ENCODE measurements at places on chromosomes 13 and 19. TPM values are rescaled to one million over a fixed set of nuclear protein-coding genes. Genes with fewer than 3 reads are reported as not detected.

CCL25 gene
- total RNA-seq, result not detected

PVR gene
- total RNA-seq, result 19.1 TPM

IGFL3 gene
- total RNA-seq, result not detected

KLK3 gene
- not detected for total RNA-seq

MCEMP1 gene
- total RNA-seq, result not detected

ZNF677 gene
- total RNA-seq, result 0.91 TPM

RFPL4AL1 gene
- not detected for total RNA-seq

LAIR1 gene
- total RNA-seq, result 7.7 TPM

DNA sequence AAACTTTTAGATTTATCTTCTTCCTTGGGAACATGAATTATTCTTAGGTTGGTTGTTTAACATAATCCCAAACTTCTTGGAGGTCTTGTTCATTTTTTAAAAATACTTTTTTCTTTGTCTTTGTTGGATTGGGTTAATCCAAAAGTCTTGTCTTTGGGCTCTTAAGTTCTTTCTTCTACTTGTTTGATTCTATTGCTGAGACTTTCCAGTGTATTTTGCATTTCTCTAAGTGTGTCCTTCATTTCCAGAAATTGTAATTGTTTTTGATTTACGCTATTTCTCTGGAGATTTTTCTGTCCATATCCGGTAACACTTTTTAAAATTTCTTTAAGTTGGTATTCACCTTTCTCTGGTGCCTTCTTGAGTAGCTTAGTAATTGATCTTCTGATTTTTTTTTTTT lies 9.8 kb upstream of the KLK15 start:
- DNase-seq, result no peak

GRCh38 chr13:110483386-110483968 lies 78.0 kb downstream of the RAB20 start:
- DNase-seq, result no peak

- no peak for DNase-seq
These were observed 173.0 kb upstream of the IPO5 start for GRCh38 chr13:97780486-97780885.

DNA sequence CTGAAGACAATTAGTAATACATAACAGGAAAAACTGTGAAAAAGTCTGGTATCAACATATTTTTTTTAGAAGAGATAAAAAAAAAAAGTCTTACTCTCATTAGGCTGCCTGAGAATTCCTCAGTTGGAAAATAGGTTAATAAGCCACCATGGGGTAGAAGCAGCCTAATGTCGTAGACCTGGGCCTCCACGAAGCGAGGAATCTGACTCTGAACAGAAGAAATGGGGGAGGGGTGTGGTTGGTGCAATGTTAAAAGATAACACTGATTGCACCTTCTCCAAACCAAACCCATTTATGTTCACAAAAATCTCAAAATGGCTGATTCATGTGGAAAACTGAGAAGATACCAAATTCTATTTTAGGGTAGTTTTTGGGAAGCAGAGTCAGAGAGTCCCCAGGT lies 62.4 kb downstream of the MPHOSPH8 start:
- DNase-seq, result no peak

DNA sequence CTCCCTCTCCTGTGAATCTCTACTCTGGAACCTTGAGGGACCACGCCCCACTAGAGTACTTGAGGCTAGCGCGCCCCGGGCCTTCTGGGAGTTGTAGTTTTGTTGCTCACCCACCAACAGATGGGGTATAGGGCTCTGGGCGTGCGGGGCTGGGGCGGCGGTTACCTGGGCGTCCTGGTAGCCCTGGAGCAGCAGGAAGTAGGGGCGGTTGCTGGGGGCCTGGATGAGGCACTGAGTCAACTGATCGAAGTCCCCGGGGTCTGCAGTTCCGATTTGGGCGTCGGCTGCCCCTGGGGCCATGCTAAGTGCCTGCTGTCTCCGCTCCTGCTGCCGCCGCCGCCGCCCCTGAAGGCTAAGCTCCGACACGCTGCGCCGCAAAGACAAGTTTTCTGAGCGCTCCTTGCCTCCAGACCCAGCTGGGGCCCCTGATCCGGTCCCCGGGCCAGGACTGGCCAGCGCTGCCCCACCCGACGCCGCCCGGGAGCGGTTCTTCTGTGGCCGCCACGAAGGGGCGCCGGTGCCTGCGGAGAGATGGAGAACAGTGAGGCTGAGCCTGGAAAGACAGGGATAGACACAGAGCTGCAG lies 5.3 kb downstream of the RASIP1 start:
- no peak for DNase-seq

- DNase-seq, result peak; percentile 82
These were observed 97.7 kb upstream of the DOCK9 start for GRCh38 chr13:99075268-99076191.

DNA sequence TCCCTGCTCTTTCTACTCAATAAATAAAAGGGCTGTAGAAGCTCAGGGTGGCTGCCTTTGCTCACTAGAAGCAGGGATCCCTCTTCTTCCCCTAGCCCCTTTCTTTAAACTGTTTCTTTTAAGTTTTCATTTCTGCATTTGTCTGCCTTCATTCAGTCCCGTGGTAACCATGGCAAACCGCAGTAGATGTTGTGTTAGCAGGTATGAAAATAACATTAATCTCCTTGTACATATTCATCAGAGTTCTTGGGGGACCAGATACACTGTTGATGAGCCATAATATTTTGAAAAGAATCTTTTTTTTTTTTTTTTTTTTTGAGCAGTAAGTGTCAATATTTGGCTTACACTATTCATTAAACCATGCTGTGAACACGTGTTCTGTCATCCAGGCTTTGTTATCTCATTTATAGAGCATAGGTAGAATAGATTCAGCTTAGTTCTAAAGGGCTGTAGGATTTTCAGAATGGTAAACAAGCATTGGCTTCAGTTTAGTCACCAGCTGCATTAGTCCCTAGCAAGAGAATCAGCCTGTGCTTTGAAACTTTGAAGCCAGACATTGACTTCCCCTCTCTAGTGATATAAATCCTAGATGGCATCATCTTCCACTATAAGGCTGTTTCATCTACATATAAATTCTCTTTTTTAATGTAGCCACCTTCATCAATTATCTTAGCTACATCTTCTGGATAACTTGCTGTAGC lies 59.4 kb upstream of the SPRY2 start:
- DNase-seq, result no peak

DNA sequence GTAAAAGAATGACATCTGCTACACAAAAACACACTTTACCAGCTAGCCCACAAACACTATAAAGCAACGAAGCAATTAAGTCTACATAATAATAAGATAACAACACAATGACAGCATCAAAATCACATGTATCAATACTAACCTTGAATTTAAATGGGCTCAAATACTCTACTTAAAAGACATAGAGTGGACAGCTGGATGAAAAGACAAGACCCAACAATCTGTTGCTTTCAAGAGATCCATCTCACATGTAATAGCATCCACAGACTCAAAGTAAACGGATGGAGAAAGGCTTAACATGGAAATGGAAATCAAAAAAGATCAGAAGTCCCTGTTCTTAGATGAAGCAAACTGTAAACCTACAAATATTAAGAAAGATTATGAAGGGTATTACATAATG lies 2175.9 kb downstream of the PCDH9 start:
- DNase-seq, result no peak

- no peak for DNase-seq
These were observed 687.8 kb downstream of the EFNB2 start for GRCh38 chr13:105847527-105848291.

GRCh38 chr13:38662362-38662761 lies 24.5 kb upstream of the FREM2 start:
- DNase-seq, result no peak

DNA sequence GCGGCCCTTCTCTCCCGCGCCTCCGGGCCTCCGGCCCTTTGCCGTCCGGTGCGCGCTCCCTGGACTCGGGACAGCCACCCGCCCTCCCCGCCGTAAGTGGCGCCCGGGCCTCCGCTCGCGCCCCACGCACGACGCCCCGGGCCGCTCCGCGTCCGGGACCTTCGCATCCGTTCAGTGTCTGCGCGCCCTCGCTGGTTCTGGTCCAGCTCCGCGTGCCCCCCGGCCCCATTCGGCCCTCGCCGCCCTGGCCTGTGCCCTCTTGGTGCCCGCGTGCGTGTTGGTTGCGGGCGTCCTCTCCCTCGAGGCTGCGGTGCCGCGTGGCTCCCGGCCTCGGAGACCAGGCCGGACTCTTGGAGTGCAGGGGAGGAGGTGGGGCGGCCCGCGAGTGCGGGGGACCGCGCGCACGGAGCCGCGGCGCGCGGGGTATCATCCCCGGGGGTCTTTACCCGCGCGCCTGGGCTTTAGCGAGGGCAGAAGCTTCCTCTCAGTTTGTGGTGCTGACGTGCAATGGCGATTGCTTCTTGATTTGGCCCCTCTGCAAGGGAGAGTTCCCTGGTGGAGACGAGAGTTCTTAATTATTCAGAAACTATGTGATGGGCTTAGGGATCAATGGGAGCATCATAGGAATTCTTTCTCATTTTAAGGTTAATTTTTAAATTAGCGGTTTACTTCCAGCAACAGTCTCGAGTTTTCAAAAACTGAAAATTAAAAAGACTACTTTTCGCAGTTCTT lies 757 bp downstream of the WASF3 start:
- no peak for DNase-seq

GRCh38 chr19:7478843-7479227 lies 10.0 kb downstream of the PEX11G start:
- DNase-seq, result no peak

- DNase-seq, result no peak
These were observed 1.3 kb upstream of the TICAM1 start for GRCh38 chr19:4832776-4833175.

DNA sequence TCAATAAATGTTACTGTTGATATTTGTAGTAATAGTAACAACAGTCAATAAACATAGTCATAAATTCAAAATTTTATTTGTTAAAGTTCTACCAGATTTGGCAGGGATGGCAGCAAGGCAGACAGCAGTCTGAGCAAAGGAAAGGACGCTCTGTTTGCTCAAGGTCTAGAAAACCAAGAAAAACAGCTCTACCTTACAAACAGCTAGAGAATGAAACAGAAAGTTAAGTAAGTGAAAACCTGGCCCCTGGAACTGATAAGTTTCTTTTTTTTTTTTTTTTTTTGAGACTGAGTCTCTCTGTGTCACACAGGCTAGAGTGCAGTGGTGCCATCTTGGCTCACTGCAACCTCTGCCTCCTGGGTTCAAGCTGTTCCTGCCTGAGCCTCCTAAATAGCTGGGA lies 27.9 kb downstream of the ENOX1 start:
- DNase-seq, result no peak

DNA sequence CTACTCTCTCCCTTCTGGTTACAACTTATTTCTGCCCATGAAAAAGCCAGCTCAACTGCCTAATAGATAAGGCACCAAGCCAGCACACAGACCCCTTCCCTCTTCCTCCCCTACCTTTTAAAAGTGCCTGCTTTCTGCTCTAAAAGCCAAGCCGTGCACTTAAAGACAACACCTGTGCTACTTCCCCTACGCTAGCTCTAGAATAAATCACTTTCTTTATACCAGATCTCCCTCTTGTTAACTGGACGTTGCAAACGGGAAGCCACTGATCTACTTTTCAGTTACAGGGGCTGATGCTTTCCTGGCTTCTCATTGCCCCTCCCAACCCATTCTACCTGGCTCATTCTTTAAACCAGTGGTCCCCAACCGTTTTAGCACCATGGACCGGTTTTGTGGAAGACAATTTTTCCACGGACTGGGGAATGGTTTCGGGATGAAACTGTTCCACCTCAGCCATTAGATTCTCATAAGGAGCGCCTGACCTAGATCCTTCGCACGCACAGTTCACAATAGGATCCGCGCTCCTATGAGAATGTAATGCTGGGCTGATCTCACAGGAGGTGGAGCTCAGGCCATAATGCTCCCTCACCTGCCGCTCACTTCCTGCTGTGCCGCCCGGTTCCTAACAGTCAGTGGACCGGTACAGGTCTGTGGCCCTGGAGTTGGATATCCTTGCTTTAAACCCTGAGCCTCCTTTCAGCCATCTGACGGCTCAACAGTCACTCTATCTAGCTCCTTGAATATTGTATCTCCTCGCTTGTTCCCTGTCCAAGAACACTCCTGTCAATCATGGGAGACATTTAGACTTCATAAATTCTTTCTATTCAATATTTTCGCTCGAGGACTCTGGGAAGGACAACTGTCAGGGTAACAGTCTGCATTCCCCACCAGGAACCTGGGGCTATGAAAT lies 841 bp upstream of the ZNF223 start:
- DNase-seq, result peak; percentile 59

GRCh38 chr19:50320596-50320995 lies 8.6 kb downstream of the KCNC3 start:
- DNase-seq, result no peak

DNA sequence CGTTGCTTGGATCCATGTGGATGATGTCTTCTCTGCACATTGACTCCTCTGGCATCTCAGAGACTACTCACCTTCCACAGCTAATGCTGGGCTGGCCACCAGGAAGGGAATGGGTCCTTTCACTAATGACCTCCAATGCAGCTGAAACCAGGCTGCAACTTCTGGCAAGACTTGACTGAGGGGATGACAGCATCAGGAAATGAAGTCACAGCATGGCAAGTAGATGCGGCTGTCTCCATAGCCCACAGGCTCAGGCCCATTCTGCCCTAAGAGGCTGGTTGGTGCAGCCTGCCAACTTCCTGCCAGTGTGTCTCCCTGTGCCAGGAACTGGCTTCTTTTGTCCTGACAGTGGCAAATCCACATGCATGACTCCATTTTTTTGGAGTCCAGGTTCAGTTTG lies 467.3 kb downstream of the TSHZ3 start:
- DNase-seq, result no peak

- DNase-seq, result no peak
These were observed 9.5 kb downstream of the RINL start for GRCh38 chr19:38868551-38868950.

GRCh38 chr19:49210108-49210900 lies 52.7 kb downstream of the TRPM4 start:
- peak; percentile 83 for DNase-seq

Data from activated CD4-positive, alpha-beta T cell treated with anti-CD3 and anti-CD28 coated beads, Interleukin-2, amount 10 ng/mL, durations not matched to agents 24 days and 14 days (primary cell).